ENCODE measurements at places on chromosomes 7 and 10. TPM values are rescaled to one million over a fixed set of nuclear protein-coding genes. Genes with fewer than 3 reads are reported as not detected.

The AGMO gene
- 0.36 TPM for total RNA-seq

DNA sequence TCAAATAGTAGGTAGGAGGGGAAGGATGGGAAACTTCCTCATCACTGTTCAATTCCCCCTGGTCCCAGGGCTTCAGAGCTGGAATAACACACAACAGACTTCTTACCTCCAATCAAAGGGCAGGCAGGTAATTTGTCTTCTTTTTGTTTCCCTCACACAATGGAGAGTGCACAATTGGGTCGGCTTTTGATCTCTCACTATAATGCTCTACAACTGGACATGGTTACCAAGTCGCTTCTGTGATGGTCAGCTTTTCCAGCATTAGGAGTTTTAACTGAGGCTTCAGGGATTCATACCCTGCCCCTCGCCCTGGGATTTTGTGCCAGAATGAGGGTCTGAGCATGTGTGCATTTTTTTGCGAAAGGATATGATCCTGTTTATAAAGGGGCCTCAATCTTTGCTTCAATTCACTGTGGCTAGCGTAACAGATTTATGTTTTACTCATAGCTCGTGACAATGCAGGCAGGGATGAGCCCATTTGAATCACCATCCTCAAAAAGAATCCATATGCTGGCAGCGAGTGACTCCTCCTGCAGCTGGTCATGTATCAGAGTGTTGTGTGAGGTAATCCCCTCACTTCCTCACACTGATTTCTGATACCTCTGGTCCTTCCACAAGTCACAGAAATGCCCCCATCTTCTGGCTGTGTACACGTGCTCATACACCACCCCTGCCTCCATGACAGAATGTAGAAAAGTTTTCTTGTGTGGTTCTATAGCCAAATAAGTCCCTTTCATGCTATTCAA, 189.6 kb downstream of the CTTNBP2 start:
- DNase-seq, result no peak

DNA sequence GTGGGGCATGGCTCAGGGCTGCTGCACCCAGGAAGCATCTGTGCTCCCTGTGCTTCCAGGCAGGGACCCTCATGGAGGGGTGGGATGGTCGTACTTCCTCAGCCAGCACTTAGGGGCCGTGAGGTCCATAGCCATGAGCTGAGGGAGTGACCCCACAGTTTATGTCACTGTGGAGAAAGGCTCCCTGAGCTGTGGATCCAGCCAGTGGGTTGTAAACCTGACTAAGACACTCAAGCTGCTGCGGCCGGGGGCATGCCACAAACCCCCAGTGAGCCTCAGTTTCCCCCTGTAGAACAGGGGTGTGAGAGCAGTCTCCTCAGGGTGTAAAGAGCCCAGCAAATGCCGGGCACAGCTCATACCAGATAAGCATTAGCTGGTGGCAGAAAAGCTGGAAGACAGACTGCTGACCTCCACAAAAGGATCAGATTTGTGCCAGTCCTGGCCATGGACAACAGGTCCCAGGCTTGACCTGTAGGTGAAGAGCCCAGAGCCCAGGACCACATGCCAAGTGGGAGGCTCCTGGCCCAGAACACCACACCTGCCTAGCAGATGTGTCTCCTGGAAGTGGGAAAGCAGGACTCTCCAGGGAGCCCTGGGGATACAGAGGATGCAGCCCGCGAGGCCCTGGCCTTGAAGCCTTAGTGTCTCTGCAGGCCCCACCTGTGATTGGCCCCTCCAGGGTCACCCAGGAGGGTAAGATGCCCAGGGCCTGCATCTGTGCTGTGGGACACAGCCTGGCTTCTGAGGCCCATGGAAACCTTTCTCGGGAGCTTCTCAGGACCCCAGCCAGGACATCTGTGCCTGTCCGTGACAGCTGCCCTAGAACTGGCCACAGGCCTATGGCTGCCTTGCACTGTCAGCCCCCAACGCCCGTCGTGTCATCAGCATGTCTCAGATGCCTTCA, 78.1 kb upstream of the RET start:
- DNase-seq, result no peak

DNA sequence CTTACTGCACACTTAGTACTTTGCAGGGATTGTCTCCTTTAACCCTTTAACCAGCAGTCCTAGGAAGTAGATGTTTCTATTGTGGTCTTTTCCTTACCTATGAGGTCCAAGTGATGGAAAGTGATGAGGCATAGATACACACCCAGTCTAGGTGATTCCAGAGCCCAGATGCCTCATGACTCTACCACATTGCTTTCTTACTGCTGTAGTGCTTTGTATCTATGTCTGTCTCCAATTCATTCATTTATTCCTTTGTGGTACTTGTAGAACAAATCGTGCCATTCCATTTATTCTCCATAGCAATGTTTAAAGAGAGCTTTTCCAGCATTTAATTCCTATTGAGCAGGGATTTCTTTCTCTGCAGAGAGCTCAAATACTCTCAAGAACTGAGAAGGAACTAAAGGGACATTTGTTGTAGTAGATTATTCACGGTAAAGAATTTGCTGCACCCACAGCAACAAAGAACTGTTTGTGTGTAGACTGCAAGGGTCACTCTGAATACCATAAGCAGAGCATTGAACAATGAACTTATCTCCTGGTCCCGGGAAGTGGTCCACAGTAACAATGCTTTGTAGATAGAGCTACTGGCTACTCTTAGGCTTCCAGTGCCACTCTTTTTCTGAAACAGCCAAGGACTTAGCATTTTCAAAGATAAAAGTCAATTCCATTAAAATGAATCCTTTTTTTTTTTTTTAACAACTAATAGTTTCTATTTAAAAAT, 337.0 kb downstream of the PTEN start:
- DNase-seq, result no peak

DNA sequence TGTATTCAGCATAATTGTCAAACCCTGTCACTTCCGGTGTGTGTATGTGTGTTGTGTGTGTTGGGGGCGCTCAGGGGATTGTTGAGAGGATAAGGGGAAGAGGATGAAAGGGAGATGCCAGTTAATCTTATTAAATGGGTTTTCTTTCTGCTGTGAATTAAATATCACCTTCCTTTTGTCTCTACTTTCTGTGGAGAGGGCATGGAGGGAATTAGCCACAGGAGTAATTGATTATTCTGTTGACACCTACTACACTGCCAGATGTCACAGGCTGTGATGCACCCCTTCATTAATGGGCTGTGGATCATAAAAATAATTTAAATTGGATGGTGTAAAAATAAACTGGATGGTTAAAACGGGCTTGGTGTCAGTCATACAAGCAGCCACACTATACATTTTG, 311.9 kb downstream of the MDFIC start:
- no peak for DNase-seq
